Right cardiac atrium (tissue), 5 donors: ENCODE measurements at places on chromosomes 4 and X. TPM values are rescaled to one million over a fixed set of nuclear protein-coding genes. Genes with fewer than 3 reads are reported as not detected.

PITX2 gene
- total RNA-seq, result not detected

ADAM29 gene
- total RNA-seq, result not detected

AMTN gene
- total RNA-seq, result not detected

XAGE1A gene
- total RNA-seq, result not detected

CCKAR gene
- total RNA-seq, result not detected

ART3 gene
- 311 TPM for total RNA-seq

UGT2B10 gene
- total RNA-seq, result not detected

FAM47B gene
- not detected for total RNA-seq

ADAMTS3 gene
- 1.2 TPM for total RNA-seq

MAGIX gene
- total RNA-seq, result 16.6 TPM

ENPP6 gene
- not detected for total RNA-seq

RNF150 gene
- 32.8 TPM for total RNA-seq

SSX2B gene
- not detected for total RNA-seq

TMSB15A gene
- 4.2 TPM for total RNA-seq

ERVMER34-1 gene
- total RNA-seq, result 1.0 TPM

GABRA4 gene
- 0.50 TPM for total RNA-seq

PARM1 gene
- total RNA-seq, result 158 TPM

SSX2 gene
- not detected for total RNA-seq

ADH1A gene
- 0.74 TPM for total RNA-seq

ZMAT1 gene
- 9.6 TPM for total RNA-seq

FGB gene
- not detected for total RNA-seq

PNCK gene
- 12.0 TPM for total RNA-seq

PROM1 gene
- 12.3 TPM for total RNA-seq
